ENCODE measurements at places on chromosomes 12 and 14.

DNA sequence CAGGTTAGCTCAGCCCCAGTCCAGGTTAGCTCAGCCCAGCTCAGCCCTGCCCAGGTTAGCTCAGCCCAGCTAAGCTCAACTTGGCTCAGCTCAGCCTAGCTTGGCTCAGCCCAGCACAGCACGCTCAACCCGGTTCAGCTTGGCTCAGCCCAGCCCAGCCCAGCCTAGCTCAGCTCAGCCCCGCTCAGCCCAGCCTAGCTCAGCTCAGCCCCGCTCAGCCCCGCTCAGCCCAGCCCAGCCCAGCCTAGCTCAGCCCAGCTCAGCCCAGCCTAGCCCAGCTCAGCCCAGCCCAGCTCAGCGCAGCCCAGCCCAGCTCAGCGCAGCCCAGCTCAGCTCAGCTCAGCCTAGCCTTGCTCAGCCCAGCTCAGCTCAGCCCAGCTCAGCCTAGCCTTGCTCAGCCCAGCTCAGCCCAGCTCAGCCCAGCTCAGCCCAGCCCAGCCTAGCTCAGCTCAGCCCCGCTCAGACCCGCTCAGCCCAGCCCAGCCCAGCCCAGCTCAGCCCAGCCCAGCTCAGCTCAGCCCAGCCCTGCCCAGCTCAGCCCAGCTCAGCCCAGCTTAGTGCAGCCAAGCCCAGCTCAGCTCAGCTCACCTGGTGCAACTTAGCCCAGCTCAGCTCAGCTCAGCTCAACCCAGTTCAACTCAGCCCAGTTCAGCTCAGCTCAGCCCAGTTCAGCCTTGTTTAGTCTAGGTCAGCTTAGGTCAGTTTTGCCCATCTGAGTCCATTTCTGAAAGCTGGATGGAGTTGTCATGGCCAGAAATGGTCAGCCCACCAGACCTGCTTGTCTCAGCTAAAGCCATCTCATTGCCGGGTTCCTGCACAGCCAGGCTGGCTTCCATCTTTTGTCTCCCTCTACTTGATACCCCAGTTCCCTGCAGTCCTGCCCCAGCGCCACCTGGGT, 333.6 kb downstream of the TMEM121 start:
- no peak for DNase-seq

GRCh38 chr14:50678163-50678562, 10.1 kb upstream of the SAV1 start:
- no peak for DNase-seq

GRCh38 chr12:129075460-129076208, 222.4 kb downstream of the GLT1D1 start:
- no peak for DNase-seq

- DNase-seq: no peak
Measured at GRCh38 chr12:71469258-71469750, 29.7 kb downstream of the LGR5 start.

- DNase-seq: no peak
Measured at GRCh38 chr14:105878554-105878953, 352.2 kb downstream of the TMEM121 start.

GRCh38 chr12:130097798-130098255, 64.4 kb upstream of the FZD10 start:
- DNase-seq: no peak

Measured in activated naive CD8-positive, alpha-beta T cell treated with anti-CD3 and anti-CD28 coated beads, Interleukin-2, amount 50 U/mL, for 16 hours (primary cell).